ENCODE measurements at places on chromosomes 1 and 21.
A peak's percentile ranks its signal among the peaks of the same experiment; 100 is the strongest.

GRCh38 chr1:92975551-92976232, 14.4 kb upstream of the DIPK1A start:
- DNase-seq, result no peak

DNA sequence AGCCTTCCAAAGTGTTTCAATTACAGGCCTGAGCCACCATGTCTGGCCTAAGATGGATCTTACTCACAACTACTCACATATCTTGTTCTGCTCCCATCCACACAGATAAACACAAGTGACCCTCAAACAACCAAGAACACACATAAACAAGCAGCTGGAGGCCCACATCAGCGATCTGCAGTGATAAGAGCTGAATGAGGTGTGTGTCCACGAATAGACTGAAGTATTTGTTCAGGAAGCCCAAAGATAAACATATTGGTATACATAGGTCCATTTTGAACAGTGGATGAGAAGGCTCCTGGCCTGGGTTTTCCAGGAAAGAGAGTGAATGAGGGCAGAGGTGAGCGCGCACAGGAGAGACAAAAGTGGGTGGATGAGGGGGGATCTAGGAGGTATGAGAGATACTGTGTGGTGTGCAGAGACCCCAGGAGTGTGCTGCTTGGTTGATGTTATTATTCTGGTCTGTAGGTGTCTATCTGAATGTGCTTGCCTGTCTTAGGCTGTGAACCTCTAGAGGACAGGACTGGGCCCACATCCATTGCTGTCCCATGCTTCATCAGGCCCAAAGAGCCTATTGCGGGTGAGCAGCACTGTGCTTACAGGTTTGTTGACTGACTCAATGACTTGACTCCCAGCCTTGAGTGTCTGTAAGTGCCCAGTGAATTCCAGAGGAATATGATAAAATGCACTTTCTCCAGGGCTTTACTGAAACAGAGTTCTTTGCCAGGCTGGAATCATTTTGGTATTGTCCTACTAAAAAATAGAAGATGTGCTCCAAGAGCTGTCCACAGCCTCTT, 79.9 kb upstream of the ATP1A1 start:
- no peak for DNase-seq

- DNase-seq, result no peak
Observed at GRCh38 chr21:41295721-41296254, 20.8 kb upstream of the FAM3B start.

GRCh38 chr1:66182551-66183178, 351.3 kb upstream of the SGIP1 start:
- peak; percentile 23 for DNase-seq

DNA sequence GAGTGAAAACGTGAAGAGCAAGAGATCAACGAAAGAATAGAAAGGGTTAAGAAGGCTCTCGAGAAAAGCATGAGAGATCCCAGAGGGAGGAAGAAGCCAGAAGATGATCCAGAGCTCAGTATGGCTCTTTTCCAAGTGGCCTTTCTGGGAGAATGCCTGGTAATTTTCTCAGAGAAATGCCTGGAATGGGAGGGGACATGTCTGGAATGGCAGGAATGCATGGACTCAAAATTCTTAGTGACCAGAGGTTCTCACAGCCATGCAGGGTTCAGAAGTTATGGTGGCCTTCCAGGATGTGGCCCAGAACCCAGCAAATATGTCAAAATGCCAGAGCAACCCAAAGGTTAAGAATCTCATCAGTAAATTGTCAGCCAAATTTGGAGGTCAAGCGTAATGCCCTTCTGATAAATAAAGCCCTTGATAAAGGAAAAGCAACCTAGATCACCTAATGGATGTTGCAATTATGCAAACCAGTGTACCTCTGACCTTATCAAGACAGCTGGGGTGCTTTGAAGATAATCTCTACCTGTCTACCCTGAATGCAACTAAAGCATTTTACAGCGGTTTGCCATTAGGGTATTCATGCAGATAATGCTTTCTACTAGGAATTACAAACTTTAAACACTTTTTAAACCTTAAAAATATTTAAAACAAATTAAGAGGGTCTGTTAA, 53.1 kb downstream of the NBPF6 start:
- no peak for DNase-seq

GRCh38 chr1:9596415-9597123, 7.9 kb downstream of the TMEM201 start:
- no peak for DNase-seq

DNA sequence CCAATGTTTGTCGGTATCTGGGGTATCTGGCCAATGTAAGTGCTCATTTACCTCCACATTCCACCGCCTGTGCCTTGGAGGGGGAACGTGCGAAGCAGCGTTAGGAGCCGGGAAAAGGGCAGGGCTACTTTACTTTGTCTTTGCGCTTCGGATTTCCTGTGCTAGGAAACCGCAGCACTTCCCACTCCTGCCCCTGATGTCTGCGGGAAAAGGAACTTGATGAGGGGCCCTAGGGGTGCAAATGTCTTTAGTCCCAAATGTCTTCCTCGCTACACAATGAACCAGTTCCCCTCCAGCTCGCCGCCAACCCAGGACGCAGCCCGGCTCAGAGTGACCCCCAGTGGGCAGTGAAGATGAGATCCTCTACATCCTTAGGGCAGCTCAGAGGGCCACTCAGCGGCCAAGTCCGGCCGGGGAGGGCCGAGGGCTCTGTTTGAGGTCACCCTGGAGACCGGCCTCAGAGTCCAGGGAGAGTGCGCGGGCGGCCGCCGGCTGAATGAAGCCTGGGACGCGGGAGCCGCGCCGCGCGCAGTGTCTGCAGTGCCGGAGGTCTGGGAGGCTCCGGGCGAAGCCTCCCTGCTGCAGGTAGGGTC, at the start of gene DYNLT5:
Gene DYNLT5 (plus strand): TSS at position 460 of the 593 bp plus-strand sequence. CDS start 2,200 bp downstream, outside the sequence.
- no peak for DNase-seq

GRCh38 chr1:53567851-53568250, 108.7 kb downstream of the DMRTB1 start:
- DNase-seq, result no peak

DNA sequence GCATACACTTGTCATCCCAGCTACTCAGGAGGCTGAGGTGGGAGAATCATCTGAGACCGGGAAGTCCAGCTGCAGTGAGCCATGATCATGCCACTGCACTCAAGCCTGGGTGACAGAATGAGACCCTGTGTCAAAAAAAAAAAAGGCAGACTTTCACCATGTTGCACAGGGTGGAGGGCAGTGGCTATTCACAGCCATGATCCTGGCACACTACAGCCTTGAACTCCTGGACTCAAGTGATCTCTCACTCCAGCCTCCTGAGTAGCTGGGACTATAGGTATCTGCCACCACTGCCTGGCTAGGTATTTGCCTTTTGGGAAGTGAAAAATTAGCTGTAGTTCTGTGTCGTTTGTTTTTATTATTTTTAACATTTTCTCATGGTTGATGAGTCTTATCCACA, 19.1 kb downstream of the SPATA45 start:
- no peak for DNase-seq

DNA sequence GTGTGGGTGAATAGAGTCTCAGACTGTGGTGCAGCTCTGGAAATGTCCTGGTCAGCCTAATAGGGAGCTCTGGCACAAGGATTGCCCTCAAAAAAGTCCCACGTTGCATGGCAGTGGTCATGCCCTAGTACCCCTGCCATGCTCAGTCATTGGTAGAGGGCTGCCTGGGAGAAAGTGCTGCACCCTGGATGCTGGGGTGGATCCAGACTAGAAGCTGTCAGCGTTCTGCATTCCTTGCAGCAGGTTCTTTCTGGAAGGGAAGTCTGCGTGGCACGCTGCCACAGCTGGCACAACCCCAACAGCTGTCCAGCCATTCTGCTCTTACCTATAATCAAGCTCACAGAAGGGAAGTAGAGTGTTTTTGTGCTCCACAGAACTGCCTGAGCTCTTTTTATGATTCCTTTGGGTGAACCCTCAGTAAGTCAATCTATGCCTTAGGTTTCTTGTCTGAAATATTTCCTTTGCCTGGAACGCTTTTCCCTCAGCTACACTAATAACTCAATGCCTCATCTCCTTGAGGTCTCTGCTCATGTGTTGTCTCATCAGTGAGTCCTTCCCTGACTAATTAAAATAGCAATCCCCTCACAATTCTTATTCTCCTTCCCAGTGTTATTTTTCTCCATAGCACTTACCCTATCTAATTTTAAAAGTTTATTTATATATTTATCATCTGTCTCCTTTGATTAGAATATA, 61.5 kb upstream of the JAK1 start:
- no peak for DNase-seq

GRCh38 chr1:169049258-169049938, 57.1 kb upstream of the ATP1B1 start:
- DNase-seq, result peak; percentile 24

GRCh38 chr21:32753818-32754585, 17.6 kb downstream of the PAXBP1 start:
- DNase-seq, result no peak

DNA sequence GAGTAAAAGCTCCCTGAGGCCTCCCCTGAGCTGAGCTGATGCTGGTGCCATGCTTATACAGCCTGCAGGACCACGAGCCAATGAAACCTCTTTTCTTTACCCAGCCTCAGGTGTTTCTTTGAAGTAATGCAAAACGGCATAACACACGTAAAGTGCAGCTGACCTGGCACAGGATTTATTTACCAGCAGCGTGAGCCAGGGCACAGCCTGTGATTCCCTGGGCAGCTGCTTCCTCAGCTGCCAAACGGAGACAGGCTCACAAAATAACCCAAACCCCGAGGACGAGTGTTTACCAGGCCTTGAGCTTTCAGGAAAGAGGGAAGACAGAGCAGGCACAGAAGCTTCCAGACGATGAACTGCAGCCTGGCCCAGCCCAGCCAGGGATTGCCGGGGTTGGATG, 120.6 kb upstream of the ARHGEF16 start:
- DNase-seq, result no peak

DNA sequence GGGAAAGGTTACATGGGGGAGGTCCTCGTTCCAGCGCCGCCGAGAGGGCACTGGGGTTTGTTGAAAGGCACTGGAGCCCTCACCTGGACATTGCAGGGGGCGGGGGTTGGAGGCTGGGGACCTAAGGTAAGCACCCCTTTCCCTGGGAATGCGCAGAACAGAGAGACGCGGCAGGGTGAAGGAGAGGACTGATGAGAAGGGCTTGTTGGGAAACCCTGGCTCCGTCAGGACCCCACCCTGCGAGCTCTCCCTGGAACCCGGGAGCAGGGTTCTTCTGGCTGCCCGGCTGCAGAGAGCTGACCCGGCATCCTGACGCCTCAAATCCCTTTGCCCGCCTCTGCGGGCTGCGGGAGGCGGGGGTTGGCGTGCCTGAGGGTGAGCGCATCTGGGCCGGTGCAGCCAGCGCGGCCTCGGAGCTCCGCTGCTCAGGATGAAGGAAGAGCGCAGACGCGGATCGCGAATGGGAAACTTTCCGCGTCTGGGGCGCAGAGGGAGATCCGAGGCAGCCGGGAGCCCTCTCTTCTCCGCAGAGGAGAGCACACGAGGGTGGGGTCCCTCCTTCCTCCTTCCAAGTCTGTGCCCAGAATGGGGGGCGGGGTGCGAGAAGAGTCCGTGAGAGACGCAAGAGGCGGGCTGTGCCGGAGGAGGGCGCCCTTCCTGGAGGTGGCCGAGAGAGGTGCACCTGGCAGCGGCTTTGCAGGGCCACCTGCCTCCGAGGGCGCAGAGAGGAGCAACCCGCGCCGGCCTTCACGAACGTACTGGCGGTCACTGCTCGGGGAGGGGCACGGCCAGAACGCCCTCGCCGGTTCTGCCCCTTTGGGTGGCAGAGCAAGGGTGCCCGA, 2.4 kb downstream of the IGSF21 start:
- DNase-seq, result peak; percentile 5

- no peak for DNase-seq
Observed at GRCh38 chr1:92079441-92079840, 704 bp upstream of the BTBD8 start.

DNA sequence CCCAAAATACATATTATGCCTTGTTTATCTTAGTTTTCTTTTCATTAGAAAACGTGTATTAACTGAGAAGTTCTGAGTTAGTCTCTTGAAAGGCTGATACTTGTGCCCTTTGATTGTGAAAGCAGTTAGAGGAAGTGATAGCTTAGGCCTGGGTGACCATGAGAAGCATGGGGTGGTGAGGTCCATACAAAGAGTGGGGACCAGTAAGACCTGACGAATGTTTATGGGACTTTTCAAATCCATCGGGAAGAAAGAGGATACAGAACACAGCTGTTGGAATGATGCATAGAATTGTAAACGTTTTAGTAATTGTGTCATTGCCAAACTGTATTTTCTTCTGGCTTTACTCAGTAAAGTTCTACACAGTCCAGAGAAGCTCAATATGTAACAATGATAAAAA, 259.8 kb downstream of the LMO4 start:
- DNase-seq, result no peak

GRCh38 chr1:210072129-210072528, 134.1 kb downstream of the SYT14 start:
- DNase-seq, result no peak

- no peak for DNase-seq
Observed at GRCh38 chr1:27686223-27686990, 14.4 kb upstream of the IFI6 start.

GRCh38 chr1:182185842-182186756, 124.6 kb upstream of the ZNF648 start:
- no peak for DNase-seq

- DNase-seq, result no peak
Observed at GRCh38 chr1:168613038-168613451, 36.6 kb downstream of the XCL1 start.

DNA sequence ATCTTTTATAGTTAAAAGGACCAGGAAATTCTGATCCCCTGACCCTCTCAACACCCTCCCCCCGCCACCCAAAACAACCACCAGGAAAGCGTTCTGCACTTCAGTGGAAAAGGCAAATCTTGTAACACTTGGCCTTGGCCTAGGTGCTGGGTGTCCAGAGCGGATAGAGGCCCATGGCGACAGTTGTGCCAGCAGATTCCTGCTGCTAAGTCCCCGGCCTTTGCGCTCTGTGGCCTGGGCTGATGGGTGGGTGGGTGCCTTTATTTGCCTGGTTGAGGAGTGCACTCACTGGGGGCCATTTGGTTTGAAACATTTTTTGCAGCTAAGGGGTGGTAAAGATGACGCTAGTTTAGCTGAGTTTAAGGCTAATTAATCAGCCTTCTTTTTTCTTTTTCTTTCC, 127.9 kb upstream of the ERRFI1 start:
- no peak for DNase-seq

GRCh38 chr1:94805912-94806311, 14.2 kb upstream of the SLC44A3 start:
- DNase-seq, result peak; percentile 44

DNA sequence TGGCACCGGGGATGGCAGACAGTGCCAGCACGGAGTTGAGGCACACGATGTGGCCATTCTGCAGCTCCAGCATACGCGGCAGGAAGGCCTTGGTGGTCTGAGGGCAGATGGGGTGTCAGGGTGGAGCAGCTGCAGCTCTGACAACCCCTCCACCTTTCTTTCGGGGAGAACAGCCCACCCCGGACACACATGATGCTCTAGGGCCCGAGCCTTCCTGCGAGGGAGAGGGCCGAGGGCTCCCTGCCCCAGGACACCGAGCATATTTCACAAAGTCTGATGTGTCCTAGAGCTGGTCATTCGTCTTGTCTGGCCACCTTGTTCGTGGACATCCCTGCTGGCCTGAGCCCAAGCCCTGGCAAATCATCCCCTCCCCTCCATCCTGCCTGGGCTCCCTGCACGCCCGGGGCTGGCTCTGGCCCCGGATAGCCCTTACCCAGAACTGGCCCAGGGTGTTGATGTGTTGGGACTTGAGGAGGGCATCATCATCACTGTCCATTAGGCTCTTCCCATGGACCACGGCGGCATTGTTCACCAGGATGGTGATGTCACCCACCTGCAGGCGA, 39.1 kb downstream of the DHRS3 start:
- no peak for DNase-seq

All from activated T-cell treated with anti-CD3 and anti-CD28 coated beads for 24 hours (primary cell).